ENCODE measurements at places on chromosomes 1 and 21.

- no peak for DNase-seq
Measured at GRCh38 chr1:70737125-70737524, 310.5 kb downstream of the PTGER3 start.

- DNase-seq, result no peak
Measured at GRCh38 chr1:4724695-4725250, 70.4 kb downstream of the AJAP1 start.

DNA sequence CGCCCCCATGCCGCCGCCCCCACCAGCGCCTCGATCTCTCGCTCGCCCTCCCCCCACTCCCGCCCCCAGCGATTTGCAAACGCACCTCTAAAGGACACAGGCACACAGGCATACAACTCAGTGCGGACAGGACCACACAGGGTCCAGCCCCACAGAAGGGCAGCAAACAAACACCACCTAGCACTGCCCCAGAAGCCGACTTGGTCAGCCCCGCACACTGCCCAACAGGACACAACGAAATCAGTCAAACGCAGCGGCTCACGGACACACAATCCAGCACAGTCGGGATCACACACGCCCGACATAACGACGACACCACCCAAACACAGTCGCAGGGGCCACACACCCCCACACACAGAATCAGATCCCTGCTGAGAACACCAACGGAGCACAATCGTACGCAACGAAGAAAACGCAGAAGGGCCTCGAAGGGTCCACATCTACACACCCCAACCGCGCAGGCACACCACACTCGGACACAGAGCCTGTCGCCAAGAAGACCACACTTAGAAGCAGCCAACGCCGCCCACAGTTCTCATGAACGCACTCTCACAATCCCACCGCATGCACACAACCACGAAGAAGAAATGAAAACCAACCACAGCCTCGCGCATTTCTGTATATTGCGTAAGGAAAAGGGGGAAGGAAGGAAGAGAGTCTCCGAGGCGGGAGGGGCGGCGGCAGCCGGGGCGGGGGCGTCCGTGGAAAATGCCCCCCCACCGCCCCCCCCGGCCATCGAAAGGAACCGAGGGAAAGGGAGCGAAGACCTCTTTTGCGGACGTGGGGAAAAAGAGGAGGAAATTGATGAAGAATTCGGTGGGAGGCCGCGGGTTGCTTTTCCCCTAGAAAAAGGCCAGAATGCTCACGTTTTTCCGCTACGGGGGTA is 481 bp downstream of the TAL1 start:
- peak; percentile 31 for DNase-seq

DNA sequence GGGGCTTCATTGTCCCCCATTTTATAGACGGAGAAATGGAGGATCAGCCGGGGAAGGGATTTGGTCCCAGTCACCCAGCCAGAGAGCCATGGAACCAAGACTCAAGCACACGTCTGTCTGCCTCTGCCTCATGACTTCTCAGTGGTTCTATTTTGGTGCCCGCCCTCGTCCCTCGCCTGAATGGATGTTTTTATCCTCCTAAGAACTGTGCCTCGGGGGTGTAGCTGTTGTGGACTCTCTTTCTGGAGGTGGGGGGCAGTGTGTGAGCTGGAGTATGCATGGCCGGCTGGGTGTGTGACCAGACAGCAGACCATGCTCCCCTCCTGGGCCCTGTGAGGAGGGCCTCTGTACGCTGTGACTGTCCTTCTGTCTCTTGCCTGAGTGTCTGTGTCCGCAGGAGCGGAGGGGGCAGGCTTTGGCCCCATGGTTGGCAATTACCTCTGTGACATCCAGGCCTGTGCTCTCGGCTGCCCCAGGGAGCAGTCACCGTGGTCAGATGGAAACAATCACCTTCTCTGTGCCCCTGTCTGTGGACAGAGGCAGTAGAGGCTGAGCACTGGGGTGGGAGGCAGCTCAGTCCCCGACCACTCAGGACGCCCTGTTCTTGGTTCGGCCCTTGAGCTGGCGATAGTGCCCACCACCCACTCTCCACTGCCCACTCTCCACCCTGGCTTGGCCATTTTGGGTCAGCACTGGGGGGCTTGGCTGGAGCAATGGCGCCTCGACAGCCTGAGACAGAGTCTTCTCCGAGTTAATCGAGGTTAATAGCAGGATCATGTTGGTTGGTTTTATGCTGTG is 20.4 kb downstream of the WNT4 start:
- DNase-seq, result no peak

- DNase-seq, result no peak
Measured at GRCh38 chr1:69947837-69948236, 257.5 kb downstream of the LRRC40 start.

DNA sequence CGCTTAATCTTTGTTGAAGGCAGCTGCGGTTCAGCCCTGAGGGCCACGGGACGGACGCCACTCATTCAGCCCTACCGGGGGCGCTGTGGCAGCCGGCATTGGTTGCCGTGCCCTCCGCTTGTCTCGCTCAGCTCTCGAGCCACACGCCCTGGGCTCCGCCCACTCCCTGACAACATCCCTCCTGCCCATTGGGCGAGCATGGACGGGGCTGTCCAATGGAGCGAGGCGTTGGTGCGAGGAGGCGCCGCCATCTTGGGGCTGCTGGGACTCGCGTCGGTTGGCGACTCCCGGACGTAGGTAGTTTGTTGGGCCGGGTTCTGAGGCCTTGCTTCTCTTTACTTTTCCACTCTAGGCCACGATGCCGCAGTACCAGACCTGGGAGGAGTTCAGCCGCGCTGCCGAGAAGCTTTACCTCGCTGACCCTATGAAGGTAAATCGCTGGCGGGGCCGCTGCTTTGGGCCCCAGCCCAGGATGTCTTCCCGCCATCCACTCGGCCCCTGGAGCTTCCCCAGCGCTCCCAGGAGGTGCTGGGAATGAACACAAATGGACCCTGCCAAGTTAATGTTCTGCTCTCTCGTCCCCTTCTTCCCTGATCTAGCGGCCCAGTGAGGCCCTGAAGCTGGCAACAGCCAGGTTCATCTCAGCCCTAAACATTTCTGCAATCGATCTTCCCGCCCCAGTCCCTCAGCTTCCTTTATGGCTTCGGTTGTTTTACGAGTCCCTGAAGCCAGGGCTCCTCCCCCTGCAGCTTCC is at the start of gene SRP9:
SRP9 (plus strand) TSS at position 244 of the 754 bp plus-strand sequence; CDS start at position 359, 115 bp downstream.
- peak; percentile 99 for DNase-seq

DNA sequence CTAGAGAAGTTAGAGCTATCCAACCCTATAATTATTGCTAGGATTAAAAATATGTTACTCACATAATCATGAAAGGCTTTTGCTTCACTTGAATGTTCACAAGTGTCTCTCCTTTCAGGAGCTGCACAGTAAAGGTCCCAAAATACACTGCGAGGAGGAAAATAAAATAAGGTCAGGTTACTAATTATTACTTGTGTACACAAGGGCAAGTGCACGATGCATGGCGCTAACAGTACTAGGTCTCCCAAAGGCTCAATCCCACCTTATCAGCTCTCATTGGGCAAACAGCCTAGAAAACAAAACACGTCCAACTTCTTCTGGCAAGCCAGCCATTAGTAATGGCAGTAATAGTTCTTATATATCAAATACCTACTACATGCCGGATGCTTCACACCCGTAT is 4.4 kb downstream of the SSBP3 start:
- DNase-seq, result no peak

DNA sequence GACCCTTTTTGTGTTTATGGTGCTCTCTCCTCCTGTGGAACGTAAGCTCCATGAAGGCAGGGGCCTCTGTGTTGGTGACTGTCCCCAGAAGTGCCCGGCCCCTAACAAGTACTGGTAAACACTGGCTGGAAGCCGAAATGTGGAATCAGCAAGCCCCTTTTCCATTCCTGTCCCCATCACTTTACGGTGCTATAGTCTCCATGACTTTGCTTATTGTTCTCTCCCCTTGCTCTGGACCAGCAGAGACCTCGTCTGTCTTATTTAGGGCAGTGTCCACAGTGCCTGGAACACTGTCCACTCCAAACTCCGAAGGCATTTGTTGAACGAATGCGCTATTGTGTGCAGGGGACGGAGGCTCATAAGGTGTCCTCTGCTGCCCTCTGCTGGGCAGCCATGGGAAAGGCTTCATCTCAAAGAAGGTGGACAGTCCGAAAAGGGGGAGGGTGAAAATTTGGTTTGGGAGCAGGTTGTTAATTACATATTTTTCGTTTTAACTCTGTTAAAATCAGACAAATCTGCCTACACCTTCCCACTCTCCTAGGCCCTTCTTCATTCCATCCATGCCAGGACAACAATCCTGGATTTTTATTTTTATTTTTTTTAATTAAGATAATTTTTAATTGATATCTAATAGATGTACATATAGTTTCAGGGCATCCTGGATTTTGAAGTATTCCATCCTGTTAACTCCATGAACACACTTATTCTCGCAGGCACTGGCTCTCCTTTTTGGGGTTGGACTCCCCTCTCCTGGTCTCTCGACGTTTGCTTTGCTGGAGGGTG is 115.6 kb downstream of the PGBD5 start:
- peak; percentile 48 for DNase-seq

DNA sequence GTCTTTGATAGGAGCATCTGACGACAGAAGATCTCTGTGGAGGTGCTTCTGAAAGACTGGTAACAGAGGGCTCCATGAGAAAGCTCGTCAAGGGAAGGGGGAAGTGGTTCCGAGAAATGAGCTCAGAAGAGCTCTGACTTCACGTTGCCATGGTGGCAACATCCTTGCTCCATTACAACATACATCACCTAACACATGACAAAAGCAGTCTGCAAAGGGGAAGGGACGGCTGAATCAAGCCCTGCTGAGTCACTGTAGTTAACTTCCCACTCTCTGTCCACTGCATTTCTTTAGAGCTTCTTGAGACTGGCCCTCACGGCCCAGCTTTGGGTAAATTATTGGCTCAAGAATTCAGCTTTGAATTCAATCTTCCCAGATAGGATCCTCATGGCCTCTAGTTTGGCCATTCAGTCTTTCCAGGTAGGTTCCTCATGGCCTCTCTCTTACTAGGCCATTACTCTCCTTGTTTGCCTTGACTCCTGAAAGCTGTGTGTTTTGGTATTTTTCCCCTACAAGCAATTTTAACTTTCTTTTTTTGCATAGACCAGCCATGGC is 88.0 kb upstream of the ZNF648 start:
- DNase-seq, result peak; percentile 85

DNA sequence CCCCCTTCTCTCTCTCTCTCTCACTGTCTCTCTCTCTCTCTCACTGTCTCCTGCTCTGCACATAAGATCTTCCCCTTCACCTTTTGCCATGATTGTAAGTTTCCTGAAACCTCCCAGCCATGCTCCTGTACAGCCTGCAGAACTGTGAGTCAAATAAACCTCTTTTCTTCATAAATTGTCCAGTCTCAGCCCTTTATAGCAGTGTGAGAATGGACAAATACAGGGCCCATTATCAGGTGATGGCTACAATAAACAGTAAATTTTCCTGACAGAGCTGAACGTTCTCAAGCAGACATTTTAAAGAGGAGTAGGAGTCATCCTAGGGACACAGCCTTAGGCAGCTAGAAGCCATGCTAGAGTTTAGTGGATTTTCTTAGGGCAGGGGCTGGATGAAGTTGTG is 1679.7 kb upstream of the B3GALT2 start:
- no peak for DNase-seq

DNA sequence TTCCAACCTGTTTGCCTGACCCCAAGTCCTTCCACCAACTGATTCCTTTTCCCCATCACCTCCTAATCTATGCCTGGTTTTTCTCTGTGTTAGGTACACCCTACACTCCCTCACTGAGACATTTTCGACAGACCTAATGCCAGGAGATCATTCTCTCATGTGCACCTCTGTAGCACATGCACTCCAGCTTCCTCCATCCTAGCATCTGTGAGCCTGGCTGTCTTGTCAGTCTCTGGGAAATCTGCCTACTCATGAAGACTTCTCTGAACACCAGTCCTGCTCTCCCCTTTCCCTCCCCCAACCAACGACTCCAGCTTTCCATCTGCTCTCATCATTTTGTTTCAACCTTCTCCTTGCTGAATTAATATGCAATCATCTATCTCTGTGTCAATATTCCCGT is 987 bp downstream of the MED8 start:
- DNase-seq, result no peak

DNA sequence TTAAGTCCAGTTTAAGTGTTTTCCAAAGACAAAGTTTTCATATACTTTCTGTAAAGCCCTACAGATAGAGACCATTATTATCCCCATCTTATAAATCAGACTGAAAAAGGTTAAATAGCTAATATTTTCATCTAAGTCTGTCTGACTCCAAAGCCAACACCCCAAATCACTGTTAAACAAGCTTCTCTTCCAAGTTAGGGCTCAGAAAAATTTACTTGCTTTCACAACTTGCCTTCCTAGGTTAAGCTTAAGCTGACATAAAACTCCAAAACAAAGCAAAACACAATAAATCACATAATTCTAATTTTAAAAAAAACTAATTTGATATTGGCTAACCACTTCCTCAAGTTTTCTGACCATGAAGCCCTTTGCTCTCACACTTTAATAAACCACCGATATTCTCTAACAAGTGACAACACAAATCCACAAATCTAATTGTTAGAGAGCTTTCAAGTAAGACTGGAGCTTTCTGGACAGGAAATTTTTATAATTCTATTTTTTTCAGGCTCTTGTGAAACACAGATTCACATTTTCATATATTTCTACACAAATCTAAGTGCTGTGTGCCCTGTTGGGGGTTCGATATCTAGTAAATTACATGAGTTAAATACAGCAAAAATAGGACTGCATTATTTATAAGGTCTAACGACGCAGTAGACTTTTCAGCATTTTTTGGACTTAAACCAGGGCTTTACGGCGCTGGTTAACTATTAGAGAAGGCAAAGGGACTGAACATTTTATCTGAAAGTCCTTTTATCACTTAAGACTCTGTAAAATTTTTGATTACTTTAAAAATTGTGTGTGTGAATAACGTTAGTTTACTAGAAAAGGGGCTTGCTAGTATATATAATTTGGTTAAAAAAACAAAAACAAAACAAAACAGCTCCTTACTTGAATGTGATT is 2.1 kb downstream of the GNG12 start:
- DNase-seq, result no peak

GRCh38 chr1:19154876-19155275 is 55.2 kb downstream of the UBR4 start:
- DNase-seq, result no peak

DNA sequence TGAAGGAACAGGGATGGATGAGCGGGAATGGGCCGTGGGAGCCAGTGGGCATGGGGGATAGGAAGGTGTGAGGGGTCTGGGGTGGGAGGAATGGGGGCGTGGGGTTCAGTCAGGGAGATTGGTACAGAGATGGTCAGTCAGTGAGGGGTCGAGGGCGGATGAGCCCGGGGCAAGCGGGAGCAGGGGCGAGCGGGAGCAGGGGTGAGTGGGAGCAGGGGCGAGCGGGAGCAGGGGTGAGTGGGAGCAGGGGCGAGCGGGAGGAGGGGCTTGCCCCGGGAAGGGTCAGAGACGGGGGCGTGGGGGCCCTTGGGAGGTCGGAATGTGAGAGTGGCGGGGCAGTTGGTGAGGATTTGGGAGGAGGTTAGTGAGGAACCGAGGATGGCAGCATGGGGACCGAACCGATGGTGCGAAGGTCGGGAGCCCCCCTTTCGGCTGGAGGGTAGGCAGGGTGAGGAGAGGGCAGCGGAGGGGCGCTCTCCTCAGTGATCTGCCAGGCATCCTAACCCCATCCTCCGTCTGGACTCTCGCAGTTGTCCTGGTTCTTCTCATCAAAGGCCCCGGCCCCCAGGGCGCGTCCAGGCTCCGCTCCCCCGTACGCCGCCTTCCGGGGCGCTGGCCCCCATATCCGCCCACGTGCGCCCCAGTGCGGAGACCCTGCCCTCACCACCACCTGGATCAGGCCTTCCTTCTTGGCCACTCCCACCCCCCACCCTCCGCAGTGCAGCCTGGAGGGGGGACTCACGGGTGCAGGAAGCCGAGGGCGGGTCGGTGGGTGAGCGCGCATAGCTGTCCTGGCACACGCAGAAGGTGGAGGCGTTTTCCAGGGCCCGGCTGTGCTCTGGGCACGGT is 11.2 kb downstream of the EPHA10 start:
- no peak for DNase-seq

GRCh38 chr21:40688106-40688864 is 158.7 kb downstream of the DSCAM start:
- DNase-seq, result no peak

GRCh38 chr1:64361974-64362373 is 108.0 kb upstream of the CACHD1 start:
- no peak for DNase-seq

Data from CD4-positive, alpha-beta T cell treated with Interferon gamma for 1 hour (primary cell).